D341Med (cell line): ENCODE measurements at places on chromosomes 13 and 19.
A peak's percentile ranks its signal among the peaks of the same experiment; 100 is the strongest.

DNA sequence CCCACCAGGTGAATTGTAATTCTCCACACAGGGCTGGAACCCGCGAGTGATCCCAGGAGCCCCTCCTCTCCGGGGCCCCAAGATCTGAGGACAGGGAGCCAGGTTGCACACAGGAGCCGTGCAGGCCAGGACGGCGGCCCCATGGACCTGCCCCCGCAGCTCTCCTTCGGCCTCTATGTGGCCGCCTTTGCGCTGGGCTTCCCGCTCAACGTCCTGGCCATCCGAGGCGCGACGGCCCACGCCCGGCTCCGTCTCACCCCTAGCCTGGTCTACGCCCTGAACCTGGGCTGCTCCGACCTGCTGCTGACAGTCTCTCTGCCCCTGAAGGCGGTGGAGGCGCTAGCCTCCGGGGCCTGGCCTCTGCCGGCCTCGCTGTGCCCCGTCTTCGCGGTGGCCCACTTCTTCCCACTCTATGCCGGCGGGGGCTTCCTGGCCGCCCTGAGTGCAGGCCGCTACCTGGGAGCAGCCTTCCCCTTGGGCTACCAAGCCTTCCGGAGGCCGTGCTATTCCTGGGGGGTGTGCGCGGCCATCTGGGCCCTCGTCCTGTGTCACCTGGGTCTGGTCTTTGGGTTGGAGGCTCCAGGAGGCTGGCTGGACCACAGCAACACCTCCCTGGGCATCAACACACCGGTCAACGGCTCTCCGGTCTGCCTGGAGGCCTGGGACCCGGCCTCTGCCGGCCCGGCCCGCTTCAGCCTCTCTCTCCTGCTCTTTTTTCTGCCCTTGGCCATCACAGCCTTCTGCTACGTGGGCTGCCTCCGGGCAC, 3.9 kb downstream of the FFAR1 start:
- DNase-seq, result peak; percentile 22

DNA sequence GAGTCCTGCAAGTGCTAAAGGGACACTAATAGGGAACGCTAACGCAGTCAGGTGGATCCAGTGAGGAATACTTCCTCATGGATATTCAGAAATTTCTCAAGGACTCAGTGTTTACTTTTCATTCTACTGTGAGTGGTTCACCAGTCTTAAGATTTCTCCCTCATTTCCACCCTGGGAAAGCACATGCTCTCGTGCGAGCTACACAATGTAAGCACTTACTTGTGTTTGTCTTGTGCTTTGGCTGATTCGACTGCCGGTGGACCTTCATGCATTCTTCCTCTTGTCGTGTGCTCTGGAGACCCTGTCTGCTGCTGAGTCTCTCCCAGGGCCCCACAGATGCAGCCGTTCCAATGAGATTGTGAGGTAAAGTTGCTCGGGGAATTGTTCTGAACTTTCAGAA, 180.1 kb downstream of the NUFIP1 start:
- no peak for DNase-seq

DNA sequence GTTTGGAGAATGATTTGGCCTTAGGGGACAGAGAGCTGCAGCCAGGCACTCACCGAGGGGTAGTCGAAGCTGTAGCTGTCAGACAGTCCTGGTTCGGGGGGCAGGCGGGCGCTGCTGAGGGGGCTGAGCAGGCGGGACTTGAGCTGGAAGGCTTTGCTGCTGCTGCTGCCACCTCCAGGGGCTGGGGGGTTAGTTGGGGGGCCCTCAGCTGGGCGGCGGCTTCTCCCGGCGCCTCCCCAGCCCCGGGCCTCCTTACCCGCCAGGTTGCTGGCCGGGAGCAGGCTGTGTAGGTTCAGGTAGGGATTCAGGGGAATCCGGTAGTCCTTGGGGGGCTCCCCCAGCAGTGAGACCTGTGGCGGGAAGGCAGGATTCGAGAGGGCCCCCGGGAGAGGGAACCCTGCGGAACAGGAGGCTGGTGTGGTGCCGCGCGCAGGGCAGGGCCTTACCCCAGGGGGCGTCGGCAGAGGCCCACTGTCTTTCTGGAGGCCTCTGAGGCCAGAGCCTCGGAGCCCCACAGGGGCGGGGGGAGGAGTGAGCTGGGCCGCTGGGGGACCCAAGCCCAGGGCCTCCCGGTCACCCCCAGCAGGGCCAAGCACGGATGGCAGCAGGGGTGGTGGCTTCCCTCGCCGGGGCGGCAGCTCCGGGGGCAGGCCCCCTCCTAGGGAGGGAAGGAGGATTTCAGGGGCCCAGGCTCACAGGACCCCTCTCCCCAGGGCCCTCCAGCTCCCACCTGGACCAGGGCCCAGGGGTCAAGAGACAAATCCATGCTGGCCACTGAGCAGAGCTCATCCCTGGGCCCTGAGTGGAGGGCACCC, 5.0 kb upstream of the FDX2 start:
- DNase-seq, result no peak

- peak; percentile 83 for DNase-seq
Observed at GRCh38 chr19:36060430-36060829, 5.7 kb downstream of the WDR62 start.

- DNase-seq, result no peak
Observed at GRCh38 chr13:90740099-90740498, 607.4 kb upstream of the MIR17HG start.
